ENCODE measurements at places on chromosomes 5 and 9.
A peak's percentile ranks its signal among the peaks of the same experiment; 100 is the strongest.

- no peak for DNase-seq
These were observed 34.6 kb upstream of the SEMA4D start for GRCh38 chr9:89532478-89532877.

DNA sequence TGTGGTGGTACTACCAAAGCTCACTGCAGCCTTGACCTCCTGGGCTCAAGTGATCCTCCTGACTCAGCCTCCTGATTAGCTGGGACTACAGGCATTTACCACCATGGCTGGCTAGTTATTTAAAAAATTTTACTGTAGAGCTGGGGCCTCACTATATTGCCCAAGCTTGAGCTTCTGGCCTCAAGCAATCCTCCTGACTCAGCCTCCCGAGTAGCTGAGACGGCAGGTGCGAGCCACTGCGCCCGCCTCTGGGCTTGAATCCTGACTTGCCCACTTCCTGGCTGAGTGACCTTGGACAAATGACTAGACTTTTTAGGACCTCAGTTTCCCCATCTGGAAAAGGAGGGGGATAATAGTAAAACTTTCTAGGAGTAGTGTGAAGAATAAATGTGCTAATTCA, 32.1 kb downstream of the NCS1 start:
- no peak for DNase-seq

GRCh38 chr9:105127863-105128220, 116.6 kb upstream of the SLC44A1 start:
- DNase-seq, result peak; percentile 58

- no peak for DNase-seq
These were observed 69.0 kb downstream of the MVB12B start for GRCh38 chr9:126395439-126396212.

DNA sequence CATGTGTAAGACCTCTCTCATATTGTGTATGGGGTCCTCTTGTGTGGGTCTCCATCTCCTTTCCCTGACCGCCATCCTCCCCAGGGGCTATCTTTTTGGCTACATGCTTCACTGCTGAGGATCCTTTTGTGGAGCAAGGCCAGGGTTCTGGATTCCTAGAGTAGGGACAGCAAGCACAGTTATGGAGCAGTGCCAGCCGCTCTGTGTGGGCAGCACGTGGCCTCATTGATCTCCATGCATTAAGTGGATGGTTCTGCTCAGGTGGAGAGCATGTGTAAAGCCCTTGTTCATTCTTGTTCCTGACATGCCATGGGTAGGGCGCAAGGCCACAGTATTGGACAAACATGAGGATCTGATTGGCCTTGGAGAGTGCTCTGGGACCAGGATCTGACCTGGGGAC, 8.9 kb downstream of the PHF2 start:
- DNase-seq, result no peak

DNA sequence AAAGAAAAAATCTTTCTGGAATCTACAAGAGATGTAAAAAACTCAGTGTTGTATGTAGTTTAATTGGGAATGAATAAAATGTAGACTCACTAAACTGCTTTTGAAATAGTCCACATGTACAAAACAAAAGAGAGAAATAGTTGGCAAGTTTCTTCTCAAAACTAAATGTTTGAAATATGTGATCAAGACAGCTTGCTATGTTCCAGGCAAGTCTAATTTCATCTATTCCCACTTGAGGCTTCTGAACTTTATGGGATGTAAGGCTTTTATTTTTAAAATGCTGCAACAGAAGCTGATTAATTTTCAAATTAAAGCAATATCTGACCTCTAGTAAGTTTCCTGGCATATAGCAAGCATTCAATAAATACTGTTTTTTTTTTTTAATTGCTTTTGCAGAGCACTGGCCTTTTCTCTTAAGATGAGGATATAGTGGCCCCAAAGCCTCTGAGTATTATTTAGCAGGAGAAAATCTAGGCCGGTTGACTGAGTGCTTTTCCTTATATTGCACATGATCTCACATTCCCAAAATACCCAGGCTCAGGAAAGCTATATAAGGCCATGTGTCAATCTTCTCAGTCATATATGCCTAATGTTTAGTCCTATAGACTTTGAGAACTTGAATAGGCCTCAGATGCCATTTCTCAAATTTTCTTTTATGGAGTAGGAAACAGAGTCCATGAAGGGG, 183.2 kb downstream of the NTRK2 start:
- DNase-seq, result no peak

DNA sequence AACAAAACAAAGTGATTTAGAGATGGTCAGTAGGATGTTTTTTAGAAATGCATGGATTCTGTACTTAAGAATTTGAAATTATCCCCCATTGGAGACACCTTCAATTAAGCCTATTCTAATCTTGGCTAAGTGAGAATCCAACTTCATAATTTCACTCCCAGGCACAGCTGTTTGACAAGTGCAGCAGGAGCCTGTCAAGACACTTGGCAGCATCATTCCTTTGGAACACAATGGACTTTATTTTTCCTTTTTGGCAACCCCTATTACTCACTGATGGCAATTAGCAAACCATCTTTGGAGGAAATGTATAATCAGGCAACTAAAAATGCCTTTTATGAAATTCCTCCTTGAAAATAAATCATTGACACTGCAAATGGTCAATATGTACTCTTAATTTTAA, 194.7 kb downstream of the GLIS3 start:
- no peak for DNase-seq

GRCh38 chr5:146296245-146296644, 42.4 kb upstream of the POU4F3 start:
- DNase-seq, result no peak
